ENCODE measurements at places on chromosomes 7 and 10.

DNA sequence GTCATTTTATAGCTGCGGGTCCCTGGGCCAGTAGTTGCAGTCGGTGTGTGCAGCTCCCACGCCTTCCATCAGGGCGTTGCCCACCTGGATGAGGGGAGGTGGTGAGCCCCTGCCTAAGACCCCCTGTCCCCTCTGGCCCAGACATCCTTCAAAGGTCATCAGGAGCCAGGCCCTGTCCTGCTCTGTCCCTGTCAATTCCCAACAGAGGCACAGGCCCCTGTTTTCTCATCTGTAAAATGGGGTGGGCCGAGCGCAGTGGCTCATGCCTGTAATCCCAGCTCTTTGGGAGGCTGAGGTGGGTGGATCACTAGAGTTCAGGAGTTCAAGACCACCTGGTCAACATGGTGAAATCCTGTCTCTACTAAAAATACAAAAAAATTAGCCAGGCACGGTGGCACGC is 128.5 kb upstream of the TNRC18 start:
- DNase-seq = no peak

GRCh38 chr7:41834805-41835694 is 132.2 kb upstream of the INHBA start:
- DNase-seq = peak; percentile 34

DNA sequence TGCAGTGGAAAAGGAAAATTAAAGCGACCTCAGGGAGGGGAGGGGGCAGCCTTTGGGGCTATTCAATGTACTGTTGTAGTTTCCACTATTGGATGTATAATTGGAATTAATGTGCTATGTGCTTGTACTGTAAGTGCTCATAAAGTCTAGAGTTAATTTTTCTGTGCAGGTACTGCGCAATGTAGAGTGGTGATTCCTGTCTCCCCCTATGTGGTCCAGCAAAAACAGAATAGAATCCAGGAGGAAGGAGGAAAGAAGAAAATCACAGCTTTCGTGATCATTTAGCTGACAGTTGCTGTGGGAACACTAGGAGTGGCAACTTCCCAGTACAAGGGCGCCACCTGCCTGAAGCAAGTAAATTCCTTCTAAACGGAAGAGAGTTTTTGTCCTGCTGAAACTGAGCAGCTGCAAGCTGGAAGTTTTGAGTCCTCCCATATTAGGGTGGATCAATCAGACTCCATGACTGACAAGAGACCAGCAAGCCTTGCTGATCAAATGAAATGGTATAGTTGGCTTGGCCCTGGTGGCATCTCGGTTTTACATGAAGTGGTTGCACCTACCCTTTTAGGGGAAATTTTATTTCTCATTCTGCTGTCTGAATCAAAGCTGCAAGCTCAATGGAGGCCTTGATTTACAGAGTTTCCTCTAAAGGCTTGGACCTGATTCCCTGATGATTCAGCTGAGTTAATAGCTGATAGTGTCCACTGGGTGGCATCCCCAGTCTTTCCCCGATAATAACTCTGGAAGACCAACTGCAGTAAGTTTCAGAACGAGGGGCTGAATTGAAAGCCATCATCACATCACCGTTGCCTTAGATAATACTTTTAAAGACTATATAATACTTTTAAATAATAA is 299.8 kb downstream of the HGF start:
- peak; percentile 85 for DNase-seq

DNA sequence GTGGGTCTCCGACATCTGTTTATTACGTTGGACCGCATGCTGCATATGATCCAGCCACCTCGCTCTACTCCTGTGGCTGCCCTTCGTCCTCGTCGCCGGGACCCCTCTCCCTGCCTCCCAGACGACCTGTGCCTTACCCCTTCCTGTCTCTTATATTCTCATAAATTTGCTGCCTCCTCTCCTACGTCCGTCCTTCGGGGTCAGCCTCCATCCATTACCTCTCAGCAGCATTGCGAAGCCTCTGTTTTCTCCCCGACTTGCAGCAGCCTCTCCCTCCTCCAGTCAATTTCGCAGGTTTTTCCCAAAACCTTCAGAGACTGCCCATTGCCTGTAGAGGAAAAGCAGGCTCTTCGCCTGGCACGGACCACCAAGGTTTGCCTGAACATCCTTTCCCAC is 39.4 kb upstream of the LEP start:
- no peak for DNase-seq

DNA sequence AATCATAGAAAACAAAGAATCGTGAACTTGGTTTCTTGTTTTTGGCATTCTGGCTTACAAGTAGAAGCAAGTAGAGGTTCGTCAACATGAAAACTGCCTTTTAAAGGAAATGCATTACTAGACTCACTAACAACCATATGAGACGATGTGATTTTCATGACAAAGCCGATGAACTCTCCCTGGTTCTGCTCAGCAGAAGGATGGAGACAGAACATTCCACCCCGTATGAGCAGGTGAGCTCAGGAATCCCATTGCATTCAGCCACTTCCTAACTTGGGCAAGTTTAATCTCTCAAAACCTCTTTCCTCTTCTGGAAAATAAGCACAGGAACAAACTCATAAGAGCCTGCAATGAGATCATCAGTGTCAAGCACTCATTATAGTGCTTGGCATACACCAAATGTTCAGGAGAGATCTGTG is 57.4 kb upstream of the SVIL start:
- DNase-seq = peak; percentile 27

DNA sequence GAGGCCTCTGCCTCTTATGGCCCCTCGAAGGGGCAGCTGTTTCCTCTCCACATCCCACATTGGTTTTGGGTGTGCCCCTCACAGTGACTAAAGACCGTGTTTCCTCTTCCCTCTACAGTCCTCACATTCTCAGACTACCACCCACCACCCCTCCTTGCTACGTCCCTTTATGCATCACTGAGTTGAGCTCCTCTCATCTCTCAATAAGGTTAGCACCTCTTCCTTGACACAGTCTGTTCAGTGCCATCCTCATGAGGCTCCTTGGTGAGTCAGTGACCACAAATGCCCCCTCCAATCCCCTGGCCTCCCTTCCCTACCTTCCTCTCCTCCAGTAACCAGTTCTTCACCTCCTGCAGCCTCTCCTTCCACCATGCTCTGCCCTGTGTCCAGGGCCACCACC is 239.1 kb upstream of the MYO3A start:
- no peak for DNase-seq

GRCh38 chr10:74837743-74838142 is 11.3 kb downstream of the KAT6B start:
- no peak for DNase-seq

DNA sequence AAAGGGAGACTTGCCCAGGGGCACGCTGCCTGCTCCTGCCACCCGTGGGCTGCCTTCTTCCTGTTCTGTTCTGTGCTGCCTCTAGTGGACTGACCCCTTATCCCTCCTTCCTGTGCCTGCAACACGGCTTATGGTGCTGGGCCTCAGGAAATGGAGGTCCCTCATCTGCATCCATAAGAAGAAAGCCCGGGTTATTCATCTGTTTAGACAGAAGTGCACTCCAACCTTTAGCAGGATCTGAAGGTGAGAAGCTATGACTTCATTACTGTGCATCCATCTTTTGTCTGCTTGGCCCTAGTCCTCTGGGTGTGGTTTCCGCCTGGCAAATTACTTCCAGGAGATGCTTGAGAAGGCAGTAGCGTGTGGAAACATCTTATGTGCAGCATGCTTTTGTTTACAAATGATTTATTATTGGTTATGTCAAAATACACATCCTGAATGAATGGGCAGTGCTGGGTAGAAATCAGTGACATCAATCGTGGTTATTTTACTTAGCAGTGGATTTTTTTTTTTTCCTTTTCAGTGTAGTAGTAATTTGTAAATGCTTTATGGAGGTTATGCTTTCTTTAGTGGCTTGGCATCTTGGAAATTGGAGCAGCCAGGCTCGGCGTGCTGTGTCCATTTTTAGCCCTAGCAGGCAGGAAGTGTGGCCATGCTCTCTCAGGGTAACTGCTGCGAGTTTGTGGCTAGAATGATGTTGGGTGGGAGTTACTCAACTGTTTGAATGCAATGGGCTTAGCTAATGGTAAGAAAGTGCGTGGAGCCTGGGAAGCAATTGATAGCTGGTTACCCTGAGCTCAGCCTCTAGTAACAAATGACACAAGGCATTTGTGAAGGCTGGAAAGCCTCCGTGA is 12.7 kb downstream of the PTPRE start:
- peak; percentile 50 for DNase-seq

DNA sequence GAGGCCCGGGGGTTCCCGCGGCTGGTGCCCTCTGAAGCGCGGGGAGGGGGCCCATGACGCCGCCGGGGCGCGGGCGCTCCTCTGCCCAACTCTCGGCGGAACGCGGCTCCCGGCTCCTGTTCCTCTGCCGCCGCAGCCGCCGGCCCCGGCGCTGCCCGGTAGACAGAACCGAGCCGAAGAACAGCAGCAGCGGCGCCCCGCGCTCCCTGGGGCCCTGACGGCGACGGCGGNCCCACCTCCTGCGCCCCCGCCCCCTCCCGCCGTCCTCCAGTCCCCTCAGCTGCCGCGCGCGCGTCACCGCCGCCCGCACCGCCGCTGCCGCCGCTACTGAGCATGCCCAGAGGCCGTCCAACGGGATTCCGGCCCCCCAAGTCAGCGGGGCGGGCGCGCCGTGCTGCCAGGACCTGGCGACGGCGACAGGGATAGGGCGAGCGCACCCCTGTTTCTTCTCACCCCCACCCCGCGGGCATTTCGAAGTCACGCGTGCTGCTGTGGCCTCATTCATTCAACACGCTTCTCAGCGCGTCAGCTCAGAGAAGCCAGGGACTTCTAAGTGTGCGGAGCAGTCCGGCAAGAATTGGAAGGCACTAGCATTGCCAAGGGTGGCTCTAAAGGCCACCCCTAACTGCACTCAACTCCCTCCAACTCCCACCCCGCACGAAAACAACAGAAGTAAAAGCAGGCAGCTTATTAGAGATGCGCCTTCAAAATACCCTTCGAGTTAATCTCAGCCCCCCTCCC is at the start of gene IPMK:
TSS of gene IPMK (minus strand) at position 182 of the 741 bp plus-strand sequence. CDS start 283 bp downstream, outside the sequence.
- DNase-seq = peak; percentile 90

DNA sequence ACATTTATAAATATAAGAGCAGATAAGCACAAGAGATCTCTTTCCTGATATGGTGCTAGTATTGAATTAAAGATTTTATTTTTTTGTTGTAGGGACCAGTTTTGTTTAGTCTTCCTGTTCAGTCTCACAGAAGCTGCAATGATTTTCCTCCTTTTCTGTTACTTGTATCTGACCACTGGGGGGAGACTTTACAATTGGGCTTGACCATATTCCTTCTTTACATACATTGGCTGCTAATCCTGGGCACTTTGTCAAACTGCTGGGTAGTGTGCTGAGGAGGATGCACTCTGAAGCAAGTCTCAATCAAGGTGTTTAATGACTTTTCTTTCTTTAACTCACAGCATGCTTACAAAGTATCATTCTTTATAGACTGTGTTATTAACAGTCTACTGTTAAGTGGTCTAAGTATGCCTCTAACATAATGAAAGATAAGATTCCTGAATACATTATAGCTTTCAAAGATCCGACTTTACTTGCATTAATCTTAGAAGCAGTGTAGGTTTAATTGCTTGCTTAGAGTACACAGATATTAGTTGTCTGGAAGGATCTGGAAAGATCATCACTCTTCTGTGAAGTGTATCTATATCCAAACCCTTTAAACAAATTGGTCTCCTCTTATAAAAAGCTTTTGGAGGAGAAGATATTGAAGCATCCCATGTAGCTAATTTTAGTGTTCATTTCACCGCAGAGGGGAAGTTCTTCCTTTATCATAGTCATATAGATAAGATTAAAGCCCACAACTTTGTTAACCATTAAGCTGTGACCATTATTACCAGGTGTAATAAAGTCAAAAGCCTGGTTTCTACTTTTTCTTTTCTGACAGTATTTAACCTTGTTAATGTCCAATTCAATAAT is 3.1 kb downstream of the PALS2 start:
- DNase-seq = peak; percentile 86

GRCh38 chr7:69723663-69724062 is 125.4 kb downstream of the AUTS2 start:
- no peak for DNase-seq

Data from fibroblast of pulmonary artery (primary cell).